ENCODE measurements at places on chromosomes 16 and 17.

DNA sequence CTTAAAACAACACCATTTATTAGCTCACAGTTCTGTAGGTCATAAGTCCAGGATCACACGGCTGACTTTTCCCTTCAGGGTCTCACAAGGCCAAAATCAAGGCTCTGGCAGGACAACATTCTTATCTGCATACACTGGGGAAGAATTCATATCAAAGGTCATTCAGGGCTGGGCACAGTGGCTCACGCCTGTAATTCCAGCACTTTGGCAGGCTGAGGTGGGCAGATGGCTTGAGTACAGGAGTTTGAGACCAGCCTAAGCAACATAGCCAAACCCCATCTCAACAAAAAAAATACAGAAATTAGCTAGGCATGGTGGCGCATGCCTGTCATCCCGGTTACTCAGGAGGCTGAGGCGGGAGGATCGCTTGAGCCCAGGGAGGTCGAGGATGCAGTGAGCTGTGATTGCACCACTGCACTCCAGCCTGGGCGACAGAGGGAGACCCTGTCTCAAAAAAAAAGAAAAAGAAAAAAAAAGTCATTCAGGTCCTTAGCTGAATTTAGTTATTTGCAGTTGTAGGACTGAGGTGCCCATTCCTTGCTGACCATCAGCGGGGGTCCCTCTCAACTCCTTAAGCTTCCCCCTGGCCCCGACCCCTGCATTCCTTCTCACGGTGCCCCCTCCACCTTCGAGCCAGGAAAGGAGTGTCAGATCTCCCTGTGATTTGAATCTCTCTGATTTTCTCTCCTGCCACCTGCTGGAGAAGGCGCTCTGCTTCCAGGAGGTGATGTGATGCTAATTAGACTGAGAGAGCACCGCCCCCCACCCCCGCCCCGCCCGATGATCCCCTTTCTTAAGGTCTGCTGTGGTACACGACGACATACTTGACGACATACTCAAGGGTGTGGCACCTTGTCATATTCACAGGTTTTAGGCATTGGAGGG is 91.8 kb upstream of the CLEC18A start:
- no peak for DNase-seq

- DNase-seq: no peak
Measured at GRCh38 chr16:77452243-77452642, 17.4 kb upstream of the ADAMTS18 start.

DNA sequence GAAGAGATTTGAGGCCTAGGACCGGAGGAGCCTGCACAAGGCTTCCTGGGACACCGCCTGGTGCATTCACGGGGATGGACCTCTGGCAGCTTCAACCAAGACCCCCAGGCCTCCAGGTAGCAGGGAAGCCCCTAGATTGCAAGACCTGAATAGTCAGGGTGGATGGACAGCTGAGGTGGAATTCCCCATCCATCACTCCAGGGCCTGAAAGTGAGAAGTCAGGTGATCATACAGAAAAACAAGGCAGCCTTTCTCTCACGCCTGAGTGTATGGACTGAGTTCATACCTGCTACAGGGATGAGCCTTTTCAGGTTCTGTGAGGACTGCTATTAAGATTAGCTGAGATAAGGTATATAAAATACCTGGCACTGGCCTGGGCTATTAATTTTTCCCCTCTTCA is 74.2 kb downstream of the PLXDC1 start:
- DNase-seq: no peak

DNA sequence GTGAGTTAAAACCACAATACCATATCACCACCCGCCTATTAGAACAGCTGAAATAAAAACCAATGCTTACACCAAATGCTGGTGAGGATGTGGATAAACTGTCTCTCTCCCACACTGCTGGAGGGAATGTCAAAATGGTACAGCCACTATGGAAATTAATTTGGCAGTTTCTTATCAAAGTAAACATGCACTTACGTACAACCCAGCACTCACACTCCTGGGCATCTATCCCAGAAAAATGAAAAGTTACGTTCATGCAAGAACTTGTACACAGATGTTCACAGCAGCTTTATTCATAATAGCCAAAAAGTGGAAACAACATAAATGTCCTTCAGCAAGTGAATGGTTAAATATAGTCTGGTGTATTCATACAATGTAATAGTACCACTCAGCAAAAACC is 173.2 kb upstream of the MYOCD start:
- DNase-seq: no peak

- no peak for DNase-seq
Measured at GRCh38 chr16:16148755-16149154, 74.5 kb downstream of the ABCC6 start.

DNA sequence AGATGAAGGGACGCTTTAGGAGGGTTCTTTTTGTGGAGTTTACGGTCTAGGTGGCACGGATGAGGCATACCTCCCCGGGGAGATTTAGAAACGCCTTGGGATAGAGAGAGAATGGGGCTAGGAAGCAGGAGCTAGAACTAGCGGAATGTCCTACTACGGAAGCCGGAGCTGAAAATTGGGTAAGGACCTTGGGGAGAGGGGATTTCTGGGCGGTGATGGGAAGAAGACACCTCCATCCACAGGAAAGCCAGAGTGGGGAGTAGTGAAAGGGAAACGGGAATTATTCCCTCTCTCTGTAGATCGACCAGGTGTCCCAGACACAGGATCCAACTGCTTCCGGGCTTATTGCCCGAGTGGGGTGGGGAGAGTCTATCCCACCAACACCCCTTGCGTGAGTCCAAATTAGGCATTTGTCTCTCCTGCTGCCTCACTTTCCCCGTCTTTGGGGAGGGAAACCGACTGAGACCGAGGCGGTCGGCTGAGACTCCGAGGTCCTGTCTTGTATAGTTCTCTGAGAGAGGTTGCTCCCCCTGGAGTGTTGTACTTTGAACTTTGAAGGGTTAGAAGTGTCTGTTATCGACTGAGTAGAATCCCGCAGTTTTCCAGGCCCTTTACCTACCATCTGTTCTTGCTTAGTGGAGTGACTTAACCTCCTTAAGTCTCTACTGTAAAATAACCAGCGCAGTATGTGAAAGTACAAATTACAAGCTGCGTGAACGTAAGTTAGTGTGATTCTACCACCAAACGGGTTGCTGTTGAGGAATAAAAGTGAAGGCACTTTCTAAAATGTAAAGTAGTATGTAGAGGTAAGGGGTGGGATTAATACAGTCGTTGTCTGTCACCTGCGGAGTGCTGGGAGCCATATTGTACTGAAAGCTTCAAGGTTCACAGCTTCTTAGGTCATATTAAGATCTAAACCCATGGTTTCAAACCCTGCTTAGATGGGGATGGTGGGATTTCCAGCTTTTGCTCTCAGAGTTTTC is 1.0 kb downstream of the RSPRY1 start:
- DNase-seq: peak; percentile 2

- DNase-seq: no peak
Measured at GRCh38 chr17:45170931-45171337, 9.3 kb downstream of the HEXIM2 start.

DNA sequence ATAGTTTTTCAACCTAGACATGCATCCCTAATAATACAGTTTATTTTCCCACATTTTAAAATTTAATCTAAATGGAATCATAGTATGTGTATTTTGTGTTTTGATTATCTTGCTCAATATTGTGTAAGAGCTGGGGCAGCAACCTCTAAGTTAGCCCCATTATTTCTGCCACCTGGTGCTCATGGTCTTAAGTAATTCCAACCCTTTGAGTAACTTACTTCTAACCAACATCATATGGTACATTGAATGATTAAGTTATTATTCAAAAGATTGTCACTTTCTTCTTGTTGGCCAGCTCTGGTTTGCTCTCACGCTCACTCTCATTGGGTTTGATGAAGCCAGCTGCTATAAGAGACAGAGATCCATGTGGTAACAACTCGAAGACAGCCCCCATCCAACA is 3.9 kb upstream of the KRTAP4-3 start:
- DNase-seq: no peak

DNA sequence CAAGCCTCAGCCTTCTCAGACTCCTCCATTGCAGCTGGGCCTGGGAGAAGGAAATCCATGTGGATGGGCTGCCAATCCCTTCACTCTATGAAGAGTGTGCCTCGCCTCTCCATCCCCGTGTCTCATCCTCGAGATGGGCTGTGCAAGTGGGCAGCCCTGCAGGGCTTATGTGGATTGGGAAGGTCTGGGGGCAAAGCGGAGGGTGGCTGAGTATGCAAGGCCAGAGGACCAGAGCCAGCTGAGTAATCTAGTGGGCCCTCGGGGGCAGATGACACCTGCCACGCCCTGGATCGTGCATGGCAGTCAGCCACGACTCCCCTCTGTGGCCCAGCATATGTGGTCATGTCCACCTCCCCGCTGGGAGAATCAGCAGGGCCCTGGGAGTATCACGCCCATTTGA is 78.9 kb downstream of the IRX5 start:
- DNase-seq: no peak

DNA sequence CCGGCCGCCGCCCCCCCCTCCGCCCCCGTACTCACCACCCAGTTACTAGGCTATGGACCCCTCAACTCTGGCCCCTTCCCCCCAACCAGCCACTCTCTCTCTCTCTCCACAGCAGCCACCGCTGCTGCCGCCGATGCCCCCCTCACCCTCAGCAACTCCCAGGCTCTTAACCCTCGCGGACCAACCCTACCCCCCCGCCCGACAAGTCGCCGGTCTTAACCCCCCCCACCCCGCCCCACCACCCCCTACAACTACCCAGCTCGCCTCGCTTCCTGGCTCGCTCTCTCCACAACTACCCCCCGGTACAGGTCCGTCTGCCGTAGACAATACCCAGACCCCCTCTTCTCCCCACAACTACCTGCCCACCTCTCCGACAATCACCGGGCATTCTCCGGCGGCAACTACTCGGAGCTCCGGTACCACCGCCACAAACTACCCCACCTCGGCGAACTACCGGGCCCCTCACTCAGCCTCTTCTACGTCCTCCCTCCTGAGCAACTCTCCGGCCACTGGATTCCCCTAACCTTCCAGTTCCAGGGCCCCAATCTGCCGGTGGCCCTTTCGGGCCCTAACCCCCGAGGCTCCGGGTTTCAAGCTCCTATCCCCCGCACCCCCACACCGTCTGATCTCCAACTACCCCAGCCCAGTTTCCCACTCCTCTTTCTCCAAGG is 702 bp downstream of the PHF23 start:
- no peak for DNase-seq

- DNase-seq: no peak
Measured at GRCh38 chr16:53775821-53776431, 72.0 kb downstream of the FTO start.

DNA sequence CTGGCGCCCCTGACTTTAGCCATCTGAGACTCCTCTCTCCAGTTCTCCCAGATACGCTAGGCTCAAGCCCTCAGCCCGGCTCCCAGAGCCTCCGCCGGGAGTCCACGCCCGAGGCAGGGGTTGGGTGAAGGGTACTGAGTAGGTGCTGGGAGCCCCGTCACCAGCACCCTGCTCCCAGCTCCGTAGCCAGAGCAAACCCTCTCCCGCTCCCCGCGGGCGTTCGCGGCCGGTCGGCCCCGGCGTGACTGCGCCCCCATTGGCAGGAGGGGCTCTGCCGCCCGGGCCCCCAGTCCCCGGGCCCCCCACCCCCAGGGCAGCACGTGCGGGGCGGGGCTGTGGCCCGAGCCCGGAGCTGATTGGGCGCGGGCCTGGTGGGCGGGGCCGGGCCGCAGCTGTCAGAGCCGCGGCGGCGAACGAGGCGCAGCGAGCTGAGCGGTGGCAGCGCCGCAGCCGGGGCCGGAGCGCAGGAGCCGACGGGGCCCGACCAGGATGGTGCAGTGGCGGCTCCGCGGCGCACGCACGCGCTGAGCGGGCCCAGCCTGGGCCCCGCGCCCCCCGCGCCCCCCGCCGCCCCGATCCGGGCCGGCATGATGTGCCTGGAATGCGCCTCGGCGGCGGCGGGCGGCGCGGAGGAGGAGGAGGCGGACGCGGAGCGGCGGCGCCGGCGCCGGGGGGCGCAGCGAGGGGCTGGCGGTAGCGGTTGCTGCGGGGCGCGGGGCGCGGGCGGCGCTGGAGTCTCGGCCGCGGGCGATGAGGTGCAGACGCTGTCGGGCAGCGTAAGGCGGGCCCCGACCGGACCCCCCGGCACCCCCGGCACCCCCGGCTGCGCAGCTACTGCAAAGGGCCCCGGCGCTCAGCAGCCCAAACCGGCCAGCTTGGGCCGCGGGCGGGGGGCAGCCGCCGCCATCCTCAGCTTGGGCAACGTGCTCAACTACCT is at the start of gene SPNS2:
Gene SPNS2 (plus strand): TSS at position 421 of the 937 bp plus-strand sequence. CDS start 167 bp downstream, at position 588.
- DNase-seq: peak; percentile 36

DNA sequence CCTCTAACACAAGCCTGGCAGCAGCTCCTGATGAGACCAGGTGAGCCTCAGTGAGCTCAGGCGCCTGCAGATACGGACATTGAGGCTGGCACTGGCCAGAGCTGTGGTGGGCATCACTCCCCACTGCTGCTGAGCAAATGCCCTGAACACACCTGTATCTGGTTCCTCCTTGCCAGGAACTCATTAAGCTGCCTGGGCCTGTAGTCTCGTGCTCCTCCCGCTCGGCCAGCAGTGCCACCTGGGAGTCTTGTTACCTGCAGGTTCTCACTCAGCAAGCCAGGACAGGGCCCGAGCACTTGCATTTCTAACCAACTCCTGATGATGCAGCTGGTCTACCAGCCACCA is 13.3 kb downstream of the EIF4A3 start:
- no peak for DNase-seq

GRCh38 chr16:3187798-3188674 is at the start of gene OR1F1:
Gene OR1F1, plus strand, starts transcription at chr16:3188204.
- DNase-seq: peak; percentile 29

DNA sequence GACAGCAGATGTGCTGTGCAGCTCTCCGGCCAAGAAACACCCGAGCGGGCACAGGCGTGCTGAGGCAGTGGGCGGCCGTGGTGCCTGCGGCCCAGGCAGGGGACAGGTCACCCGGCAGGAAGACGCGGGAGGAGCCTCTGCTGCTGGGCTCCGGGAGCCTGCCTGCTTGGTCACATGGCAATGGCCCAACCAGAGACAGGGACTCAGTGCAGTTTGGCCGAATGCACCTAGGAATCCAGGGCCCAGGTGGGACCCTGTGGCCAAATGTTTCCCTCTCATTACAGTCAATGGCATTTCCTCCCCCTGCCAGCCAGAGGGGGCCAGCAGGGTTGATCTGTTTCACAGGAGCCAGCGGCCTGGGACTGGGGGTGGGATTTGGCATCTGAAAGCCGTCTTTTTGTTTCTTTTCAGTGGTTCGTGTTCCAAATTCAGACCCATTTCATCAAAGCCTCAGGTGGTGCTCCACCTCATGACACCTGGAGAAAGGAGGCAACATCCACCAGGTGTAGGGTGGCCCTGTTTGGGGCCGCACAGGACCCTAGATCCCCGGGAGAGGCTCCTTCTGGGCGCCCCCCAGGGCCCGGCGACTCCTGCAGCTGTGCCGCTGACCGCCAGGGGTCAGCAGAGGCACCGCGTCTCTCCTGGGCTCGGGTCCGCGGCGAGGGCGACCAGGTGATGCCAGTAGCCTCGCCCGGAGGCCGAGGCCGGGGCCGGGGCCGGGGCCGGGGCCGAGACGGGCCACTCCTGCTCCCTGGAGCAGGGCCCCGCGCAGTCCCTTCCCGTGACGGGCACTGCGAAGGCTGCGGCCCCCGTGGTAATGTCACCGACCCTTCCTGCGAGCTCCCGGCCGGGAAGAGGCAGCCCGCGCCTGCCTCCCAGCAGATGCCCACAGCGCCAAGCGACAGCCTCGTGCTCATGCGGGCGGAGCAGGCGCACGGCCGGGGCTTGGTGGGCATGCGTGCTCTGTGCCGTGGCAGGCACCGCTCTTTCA is 118.5 kb downstream of the C16orf78 start:
- DNase-seq: peak; percentile 17

GRCh38 chr16:72850853-72851252 is 197.1 kb downstream of the ZFHX3 start:
- no peak for DNase-seq
